ENCODE measurements at places on chromosomes 11 and 22.

DNA sequence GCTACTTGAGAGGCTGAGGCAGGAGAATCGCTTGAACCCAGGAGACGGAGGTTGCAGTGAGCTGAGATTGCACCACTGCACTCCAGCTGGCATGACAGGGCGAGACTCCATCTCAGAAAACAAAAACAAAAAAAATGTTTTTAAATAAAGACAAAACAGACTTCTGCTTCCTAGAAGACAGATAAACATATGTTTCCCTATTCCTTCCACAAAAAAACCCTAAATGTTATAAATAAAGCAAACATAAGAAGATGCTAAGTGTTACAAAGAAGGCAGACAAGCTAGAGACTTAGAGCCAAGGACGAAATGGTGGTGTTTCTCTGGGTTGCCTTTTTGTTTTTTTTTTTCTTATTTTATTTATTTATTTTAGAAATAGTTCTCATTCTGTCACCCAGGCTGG is 5.6 kb upstream of the CLDN5 start:
- DNase-seq: no peak

- DNase-seq: no peak
These were observed 48.2 kb upstream of the PPARA start for GRCh38 chr22:46102159-46102558.

- no peak for DNase-seq
These were observed 29.3 kb upstream of the MUC5B start for GRCh38 chr11:1193326-1194230.

GRCh38 chr11:79185351-79185750 is 255.5 kb downstream of the TENM4 start:
- DNase-seq: no peak

GRCh38 chr11:35555488-35555887 is 30.1 kb upstream of the PAMR1 start:
- DNase-seq: no peak

- DNase-seq: no peak
These were observed 25.4 kb upstream of the MS4A6A start for GRCh38 chr11:60208146-60208895.

- no peak for DNase-seq
These were observed 32.9 kb downstream of the MUC2 start for GRCh38 chr11:1107316-1108245.

GRCh38 chr11:30360741-30361140 is 37.8 kb downstream of the ARL14EP start:
- DNase-seq: no peak

DNA sequence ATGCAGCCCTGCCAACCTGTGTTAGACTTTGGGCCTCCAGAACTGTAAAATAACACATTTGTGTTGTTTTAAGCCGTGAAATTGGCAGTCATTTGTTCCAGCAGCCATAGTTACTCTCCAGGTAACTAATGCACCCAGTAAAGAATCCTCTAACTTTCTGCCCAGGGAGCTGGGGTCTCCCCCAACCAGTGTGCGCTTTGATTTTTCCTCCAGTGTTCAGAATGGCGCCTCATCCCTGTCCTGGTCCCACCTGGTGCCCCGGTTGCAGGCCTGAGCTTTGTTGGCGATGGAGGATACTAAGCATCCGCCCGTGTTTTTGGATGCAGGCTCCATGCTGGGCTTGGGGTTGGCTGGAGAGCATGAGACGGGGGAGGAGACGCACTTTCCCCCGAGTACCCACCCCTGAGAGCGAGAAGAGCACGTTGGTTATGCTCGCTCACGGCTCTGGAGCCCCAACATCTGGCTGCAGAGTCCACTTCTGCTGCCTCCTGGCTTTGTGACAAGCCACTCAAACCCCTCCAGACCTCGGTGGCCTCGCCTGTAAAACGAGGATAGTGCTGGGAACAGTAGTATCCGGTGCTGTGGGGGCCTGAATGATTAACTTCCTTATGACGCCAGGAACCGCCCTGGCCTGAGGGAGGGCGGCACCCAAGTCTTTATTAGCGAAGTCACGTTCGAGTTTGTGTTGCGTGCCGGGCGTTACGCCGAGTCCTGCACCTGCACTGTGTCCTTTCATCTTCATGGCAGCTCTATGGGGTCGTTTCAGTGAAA is 25.8 kb downstream of the MRGPRD start:
- DNase-seq: no peak

- no peak for DNase-seq
These were observed 50.3 kb upstream of the SLC25A18 start for GRCh38 chr22:17512960-17513359.
